NCI-H82 (cell line): ENCODE measurements at places on chromosomes 16 and 17.

- no peak for DNase-seq
Observed at GRCh38 chr16:23549938-23550337, 7.2 kb downstream of the EARS2 start.

DNA sequence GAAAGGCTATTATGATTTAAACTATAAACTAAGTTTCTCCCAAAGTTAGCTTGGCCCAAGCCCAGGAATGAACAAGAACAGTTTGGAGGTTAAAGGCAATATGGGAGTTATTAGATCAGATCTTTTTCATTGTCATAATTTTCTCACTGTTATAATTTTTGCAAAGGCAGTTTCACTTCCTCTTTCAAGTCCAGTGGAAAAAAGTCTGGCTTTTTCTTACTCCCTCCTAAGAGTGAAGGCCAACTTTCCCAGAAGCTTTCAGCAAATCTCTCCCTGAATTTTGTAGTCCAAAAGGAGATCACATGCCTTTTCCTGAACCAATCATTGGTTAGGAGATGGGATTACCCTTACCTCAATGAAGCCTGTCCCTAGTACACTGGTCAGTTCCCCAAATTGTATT lies 9.1 kb upstream of the BLMH start:
- no peak for DNase-seq

GRCh38 chr16:85735225-85735635 lies 15.7 kb downstream of the C16orf74 start:
- DNase-seq, result no peak

DNA sequence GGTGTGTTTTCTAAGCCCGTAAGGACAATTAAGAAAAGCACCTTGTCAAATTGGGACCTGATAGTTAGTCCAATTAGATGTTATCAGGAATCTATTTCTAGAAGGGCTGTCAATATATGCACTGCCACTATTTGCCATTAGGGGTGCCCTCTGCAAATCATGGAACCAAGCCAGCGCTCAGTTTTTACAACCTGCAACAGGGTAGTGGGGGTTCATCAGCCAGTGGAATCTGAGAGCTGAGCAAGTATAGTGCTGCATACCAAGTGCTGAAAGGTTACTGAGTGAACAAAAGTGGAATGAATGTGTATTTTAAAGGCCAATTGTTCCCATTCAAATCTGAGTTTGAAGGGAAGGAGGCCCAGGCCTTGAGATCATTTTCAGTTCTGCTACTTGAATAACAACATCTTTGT lies 10.4 kb downstream of the PRR11 start:
- DNase-seq, result peak; percentile 67

- peak; percentile 80 for DNase-seq
Observed at GRCh38 chr17:60390925-60391470, 935 bp downstream of the USP32 start.

DNA sequence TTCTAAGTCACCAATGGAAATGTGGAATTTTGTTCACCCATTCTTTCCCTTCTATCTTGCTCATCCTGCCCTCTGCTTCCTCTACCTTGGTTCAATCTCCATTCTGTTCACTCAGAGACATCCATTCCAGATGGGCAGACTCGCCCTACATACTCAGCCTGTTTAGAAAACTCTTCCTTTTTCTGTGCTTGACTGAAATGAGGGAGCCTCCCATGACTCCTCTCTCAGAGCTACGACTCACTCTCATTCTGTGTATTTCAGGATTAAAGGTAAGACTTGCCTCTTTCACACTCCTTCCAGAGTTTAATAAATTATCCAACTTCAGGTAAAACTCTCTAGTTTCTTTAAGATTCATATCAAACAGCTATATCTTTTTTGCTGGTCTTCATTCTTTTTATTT lies 182.8 kb downstream of the HS3ST3A1 start:
- DNase-seq, result no peak

- no peak for DNase-seq
Observed at GRCh38 chr17:48519427-48519826, 11.4 kb downstream of the HOXB1 start.

- peak; percentile 51 for DNase-seq
Observed at GRCh38 chr16:24610416-24610755, 71.0 kb downstream of the RBBP6 start.

DNA sequence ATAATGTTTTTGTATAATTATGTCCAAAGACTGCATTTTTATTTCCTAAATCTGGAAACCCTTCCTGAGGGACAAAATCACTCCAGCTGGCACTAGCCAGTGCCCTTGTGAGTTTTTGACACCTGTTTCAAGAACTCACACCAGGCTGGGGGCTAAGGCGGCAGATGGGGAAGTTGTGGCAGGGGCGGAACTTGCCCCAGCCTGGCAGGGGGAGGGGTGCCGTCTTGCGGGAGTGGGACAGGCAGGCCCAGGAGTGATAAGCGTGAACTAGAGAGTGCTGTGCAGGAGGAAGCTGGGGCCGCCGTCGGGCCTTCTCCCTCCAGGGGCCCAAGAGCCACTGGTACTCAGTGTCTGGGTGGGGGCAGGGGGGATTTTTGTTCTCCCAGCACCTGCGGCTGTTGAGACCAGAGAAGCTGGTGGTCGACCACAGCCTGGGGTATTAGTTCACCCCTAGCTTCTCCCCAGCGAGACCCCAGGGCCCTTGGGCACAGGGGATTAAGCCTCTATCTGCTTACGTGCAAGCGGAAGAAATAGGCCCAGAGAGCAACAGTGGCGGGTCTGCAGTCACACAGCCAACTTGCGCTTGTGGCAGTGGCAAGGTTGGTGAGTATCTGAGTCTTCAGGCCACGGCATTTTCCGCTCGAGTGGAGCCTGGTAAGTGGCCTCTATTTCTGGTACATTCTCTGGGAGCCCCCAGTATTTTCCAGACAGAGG lies 40.2 kb upstream of the PLCG2 start:
- no peak for DNase-seq

GRCh38 chr16:87936375-87937230 lies at the start of gene CA5A:
Gene CA5A, minus strand, starts transcription at chr16:87936529. Its CDS starts 79 bp downstream, at chr16:87936450.
- DNase-seq, result no peak

DNA sequence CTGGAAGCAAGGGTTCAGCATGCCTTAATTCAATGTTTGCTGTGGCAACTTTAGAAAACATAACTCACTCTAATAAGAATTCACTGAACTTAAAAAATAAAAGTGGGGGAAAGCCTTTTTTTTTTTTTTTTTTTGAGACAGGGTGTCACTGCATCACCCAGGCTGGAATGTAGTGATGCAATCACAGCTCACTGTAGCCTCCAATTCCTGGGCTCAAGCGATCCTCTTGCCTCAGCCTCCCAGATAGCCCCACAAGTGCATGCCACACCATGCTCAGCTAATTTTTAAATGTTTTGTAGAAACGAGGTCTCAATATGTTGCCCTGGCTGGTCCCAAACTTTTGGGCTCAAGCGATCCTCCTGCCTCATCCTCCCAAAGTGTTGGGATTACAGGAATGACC lies 243.9 kb downstream of the PARN start:
- DNase-seq, result no peak

DNA sequence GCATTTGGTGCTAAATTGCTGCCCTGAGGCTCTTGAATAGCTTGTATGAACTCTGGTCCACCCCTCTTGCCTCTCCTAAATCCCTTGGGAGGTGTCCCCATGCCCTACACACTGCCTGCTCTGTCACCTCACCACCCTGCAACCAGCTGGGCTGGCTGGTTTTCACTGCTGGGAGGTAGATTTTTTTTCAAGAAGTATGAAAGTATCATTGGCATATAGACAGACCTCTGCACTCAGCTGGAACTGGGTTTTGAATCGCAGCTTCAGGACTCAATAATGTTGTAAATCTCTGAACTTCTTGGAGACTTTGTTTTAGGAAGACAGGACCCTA lies 184.9 kb downstream of the MSI2 start:
- no peak for DNase-seq

DNA sequence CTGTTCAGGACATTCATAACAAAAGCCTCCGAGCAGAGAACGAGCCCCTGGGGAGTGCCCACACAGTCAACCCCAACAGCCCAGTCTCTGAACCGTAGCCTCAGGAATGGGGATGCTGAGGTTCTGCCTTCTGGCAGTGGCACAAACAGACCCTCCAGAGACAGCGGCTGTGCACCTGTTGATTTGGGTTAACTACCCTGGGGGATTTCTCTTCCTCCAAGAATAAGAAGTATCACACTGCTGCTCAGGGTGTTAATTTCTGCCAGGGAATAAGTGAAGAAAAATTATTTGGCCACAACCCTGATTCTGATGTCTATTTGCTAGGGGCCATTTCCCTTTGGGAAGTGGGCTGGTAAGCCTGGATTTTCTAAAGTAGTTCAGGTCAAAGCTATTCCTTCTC lies 51.0 kb upstream of the PIRT start:
- no peak for DNase-seq

GRCh38 chr16:69013991-69014390 lies 91.5 kb upstream of the HAS3 start:
- DNase-seq, result no peak

DNA sequence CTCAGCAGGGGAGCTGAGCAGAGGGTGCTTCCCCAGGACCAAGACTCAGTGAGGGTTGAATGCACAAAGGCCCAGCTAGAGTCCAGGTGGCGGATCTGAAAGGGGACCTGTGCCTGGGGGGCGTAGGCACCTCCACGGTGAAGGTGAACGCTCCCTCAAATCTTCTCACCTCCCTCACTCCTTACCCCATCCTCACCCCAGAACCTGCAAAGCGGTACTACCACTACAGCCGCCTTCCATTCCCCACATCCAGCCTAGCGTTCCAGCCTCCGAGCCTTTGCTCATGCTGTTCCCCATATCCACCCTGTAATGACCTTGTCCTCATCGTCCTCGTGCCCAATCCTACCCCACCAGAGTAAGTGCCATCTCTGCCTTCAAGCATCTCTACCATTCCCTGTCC lies 30.6 kb downstream of the TRPV3 start:
- DNase-seq, result no peak

DNA sequence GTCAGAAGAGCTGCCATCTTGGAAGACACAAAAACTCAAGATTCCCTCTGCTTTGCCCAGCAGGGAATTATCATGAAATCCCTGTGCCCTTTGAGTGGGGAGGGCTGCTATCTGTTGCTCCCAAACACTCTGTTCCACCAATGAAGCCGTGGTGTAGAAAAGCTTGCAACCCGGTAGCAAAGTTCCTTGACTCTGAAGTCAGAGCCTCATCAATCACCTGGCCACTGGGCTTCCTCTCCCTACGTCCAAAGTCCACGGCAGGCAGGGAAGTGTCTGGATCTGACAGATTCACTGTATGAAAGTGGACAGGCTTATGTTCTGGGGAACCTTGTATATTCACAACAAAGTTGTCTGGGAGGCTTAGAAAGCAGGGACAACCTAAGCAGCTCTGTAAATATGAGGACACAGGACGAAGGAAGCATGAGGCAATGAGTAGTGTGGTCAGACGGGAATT lies 343.3 kb downstream of the SLC39A11 start:
- DNase-seq, result no peak

DNA sequence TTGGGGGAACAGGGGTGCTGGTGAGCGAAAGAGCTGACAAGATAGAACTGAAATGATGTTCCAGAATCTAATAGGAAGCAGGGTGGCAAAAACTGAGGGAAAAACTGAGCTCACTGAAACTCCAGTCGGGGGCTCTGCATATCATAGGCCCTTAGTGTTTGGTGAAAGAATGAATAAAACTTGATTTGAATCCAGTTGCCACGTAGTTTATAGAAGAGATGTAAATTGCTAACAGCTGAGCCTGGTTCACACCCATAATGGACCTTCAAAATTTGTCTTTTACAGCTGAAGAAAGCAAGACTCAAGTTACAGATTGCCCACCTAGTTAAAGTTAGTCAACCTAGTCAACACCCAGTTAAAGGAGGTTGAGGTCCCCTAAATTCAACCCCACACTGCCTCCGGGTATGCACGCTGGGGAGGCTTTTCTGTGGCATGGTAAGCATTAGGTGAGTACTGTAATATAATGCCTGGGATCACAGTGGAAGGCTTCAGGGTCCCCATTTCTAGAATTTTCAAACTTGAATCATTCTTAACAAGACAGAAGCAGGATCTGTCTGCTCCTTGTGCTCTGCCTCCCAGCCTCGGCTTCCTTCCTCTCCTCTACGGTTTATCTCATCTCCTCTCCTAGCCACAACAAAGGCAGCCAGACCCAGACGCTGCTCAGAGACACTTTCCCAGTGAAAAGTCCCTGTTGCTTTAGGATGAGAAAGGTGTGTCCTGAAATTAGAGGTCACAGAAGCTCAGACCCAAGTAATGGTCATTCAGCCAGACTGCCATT lies 26.9 kb upstream of the SUPT4H1 start:
- DNase-seq, result no peak

- no peak for DNase-seq
Observed at GRCh38 chr16:68077866-68078700, 7.1 kb upstream of the NFATC3 start.

DNA sequence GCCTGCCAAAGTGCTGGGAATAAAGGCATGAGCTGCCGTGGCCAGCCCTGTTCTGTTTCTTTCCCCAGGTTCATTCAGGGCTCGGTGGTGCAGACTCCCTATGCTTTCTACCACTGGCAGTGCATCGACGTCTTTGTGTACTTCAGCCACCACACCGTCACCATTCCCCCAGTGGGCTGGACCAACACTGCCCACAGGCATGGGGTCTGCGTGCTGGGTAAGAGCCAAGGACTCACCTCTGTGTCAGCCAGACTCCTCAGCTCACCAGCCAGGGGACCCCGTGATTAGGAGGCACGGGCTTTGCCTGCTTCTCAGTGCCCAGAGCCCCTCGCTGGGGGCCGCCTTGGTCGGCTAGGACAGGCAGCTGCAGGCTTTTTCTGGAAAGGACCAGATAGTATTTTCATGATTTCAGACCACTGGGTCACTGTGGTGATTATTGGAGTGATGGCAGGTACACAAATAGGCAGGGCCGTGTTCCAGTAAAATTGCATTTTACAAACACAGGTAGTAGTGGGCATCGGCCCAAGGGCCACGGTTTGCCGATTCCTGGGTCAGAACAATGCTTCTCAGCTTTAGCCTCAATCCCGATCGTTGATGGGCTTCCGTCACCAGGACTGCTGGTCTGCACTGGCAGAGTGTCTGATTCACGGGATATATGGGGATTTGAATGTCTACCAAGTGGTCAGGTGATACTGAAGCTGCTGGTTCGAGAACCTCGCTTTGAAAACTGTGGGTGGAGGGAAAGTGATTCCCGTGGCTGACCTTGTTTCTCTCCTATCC lies 5.0 kb downstream of the ENGASE start:
- no peak for DNase-seq

GRCh38 chr17:81810892-81811704 lies 7.1 kb downstream of the GCGR start:
- DNase-seq, result no peak

- DNase-seq, result no peak
Observed at GRCh38 chr16:10525214-10525825, 55.1 kb downstream of the EMP2 start.
